ENCODE measurements at places on chromosomes 5 and 9.

GRCh38 chr5:11814373-11814772, 89.9 kb downstream of the CTNND2 start:
- no peak for DNase-seq

DNA sequence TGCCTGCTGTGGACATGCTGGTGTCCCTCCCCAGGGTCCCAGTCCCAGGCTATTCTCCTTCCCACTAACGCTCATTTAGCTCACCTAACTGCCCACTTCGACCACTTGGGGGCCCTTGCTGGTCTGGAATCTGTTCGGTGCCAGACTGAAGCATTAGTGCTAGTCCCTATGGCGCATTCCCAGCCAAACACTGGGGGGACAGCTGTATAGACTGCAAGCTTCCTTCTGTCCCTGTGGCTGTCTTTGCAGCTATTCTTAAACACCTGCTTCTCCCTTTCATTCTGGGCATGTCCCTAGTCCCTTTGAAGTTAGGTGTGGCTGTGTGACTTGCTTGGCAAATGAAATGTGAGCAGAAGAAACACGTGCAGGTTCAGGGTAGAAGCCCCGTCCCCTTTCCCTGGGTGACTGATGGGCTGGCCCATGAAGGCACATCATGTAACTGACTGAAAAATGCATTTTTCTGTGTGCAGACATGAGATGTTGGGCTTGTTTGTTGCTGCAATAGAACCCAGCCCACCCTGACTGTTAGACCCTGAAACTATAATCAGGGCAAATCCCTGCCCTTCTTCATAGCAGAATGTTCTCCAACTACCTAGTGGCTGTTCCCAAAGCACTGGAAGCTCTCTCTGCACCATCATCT, 134.4 kb downstream of the BARX1 start:
- DNase-seq: no peak

DNA sequence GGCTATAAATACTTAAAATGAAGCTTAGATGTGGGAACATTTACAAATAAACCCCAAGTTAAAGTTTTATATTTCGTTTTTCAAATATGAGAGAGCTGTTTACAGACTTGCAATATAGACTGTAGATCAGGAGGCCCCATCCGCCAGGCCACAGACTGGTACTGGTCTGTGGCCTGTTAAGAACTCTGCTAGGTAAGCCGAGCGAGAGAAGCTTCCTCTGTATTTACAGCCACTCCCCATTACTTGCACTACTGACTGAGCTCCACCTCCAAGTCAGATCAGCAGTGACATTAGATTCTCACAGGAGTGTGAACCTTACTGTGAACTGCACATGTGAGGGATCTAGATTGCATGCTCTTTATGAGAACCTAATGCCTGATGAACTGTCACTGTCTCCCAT, 561.4 kb upstream of the FAM174A start:
- DNase-seq: no peak

DNA sequence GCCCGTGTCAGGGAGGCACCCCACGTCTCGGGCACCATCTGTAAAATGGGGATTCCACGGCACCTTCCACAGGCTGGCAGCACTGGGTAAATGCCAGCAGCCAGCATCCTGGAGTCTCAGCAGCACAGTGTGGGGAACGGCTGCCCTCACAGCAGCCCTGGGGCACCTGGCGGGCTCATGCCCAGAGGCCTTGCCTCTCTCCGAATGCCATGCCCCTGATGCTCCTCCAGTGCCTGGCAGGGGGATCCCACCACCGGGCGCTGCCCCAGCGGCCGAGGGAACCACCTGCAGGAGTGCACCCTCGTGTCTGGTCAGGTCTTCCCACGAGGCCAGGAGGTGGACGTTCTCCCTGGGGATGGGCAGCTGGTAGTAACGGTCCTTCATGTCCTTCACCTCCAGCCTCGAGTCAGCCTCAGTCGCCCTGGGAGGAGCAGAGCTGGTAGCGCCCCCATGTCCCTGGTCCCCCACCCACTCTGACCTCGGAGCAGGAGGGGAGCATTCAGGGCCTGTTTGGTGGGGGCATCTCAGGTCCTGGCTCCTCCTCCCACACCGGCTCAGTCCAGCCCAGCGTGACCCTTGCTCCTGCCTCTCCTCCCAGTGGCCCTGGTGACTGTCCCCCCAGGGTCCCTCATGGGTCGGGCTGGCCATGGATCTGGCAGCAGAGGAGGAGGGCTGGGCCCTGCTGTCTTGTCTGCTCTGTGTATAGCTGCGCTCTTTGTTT, 49.9 kb upstream of the NRARP start:
- no peak for DNase-seq

DNA sequence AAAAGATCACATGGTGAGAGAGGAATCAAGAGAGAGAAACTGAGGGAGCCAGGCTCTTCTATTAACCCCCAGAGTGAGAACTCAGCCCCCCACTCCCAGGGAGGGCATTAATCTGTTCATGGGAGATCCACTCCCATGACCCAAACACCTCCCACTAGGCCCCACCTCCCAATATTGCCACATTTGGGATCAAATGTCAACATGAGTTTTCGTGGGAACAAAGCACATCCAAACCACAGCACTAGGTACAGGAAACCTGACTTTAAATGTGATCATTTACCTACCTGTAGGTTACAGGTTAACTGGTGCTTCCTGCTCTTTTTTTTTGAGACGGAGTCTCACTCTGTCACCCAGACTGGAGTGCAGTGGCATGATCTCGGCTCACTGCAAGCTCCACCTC, 16.9 kb downstream of the NNT start:
- DNase-seq: no peak

GRCh38 chr5:108266242-108266641, 115.7 kb downstream of the FBXL17 start:
- no peak for DNase-seq

DNA sequence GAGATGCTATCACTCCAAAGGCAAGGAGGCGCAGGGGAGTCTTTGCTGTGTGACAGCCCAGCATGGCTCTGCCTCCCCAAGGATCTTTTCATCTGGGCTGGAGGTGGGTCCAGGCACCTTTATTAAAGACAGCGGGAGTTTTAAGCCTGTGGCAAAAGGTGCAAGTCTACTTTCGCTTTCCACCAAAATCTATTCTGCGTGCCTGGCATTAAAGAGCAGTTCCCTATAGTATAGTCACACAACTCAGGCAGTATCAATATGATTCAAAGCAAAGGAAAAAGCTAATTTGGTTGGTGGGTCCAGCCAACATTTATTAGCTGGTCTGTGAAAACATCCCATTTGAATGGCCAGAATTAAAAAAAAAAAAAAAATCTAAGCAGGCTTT, 398.7 kb downstream of the EBF1 start:
- DNase-seq: no peak

- DNase-seq: no peak
These were observed 36.4 kb upstream of the SLC6A19 start for GRCh38 chr5:1164696-1165630.

- DNase-seq: no peak
These were observed at the start of gene SLC35D2 for GRCh38 chr9:96383165-96383942. Gene SLC35D2, minus strand, starts transcription at chr9:96383711. Its CDS starts 77 bp downstream, at chr9:96383634.

- DNase-seq: no peak
These were observed 141.1 kb upstream of the RANBP3L start for GRCh38 chr5:36442796-36443195.

- DNase-seq: no peak
These were observed 5.8 kb upstream of the ALDH1A1 start for GRCh38 chr9:72958485-72959281.

GRCh38 chr5:37889612-37890317, 49.9 kb upstream of the GDNF start:
- no peak for DNase-seq

DNA sequence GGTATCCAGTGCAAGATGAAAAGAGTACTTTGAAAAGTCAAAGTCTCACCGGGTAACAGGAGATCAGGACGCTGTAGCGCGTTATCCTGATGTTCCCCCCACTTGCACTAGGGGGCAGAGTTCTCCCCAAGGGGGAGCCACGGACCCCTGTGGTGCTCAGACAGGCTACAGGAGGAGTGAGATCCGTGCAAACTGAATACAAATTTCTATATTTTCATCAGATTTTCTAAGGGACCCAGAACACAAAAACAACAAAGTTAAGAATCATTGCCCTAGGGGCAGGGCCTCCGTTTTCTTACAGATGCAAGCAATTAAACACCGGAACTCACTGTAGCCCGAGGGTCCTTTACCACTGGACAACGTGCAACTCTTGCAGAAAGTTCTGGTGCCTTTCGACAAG, 2.0 kb downstream of the MYO10 start:
- no peak for DNase-seq

DNA sequence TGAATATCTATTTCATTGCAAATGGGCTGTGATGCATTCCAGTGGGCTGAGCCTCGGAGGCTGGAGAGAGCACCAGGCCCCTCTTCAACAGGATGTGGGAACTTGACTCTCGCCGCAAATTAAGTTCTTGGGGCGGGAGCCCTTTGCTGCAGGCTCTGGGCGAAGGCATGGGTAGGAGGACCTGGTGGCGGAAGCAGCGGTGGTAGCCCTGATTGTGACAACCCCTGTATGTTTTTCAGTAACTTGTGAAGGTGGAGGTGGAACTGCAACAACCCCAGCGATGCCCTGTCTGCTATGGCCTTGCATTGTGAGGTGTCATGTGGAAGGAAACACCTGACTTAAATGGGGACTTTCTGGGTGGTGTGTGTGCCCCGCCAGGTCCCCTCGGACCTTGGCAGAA, 9.4 kb downstream of the FYB1 start:
- peak; percentile 74 for DNase-seq

- DNase-seq: no peak
These were observed 16.0 kb upstream of the JADE2 start for GRCh38 chr5:134509308-134510040.

DNA sequence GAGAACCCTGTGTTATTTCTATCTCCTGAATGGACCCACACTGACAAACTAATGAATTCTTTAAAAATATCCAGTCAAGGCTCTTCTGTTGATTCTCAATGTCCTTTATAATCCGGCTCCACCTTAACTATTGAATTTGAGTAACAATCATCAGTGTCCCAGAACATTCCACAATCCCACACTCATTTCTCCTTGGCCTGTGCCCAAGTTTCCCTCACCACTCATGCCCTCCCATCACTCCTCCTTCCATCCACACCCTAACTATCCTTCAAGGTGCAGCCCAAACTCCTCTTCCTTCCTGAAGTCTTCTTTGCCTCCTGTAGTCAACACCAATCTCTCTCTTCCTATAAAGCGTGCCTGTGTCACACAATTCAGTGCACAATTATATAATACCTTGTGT, 106.1 kb downstream of the NUDT12 start:
- no peak for DNase-seq

DNA sequence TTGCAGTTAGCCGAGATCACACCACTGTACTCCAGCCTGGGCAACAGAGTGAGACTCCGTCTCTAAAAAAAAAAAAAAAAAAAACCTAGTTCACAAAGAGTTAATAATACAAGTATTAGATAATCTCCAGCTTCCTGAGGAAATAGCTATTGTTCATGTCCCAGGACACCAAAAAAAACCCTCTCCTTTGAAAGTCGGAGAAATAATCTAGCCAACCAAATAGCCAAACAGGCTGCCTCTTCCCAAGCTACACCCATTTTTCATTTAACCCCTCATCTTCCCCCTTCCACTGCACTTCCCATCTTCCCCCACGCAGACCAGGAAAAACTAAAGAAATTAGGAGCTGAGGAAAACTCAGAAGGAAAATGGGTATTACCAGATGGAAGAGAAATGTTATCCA, 23.6 kb downstream of the CNOT8 start:
- DNase-seq: no peak

GRCh38 chr5:168793841-168794837, 215.0 kb upstream of the PANK3 start:
- DNase-seq: peak; percentile 40

DNA sequence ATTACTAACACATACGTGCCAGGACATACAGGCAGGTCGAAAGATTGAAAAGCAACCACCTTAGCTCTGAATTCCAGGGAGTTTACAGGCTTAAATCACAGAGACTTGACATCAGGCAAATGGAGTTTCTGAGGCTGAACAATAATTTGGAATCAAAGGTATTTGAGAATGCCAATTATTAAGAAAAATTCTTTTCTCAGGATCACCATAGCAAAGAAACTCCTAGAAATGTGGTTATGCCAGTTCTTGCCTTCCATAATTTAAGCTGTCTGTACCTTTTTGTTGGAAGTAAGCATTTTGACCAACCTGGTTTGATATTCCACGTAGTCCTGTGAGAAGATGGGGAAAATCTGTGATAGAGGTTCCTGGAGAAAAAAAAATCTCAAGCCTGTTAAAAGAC, 312.4 kb upstream of the SMARCA2 start:
- DNase-seq: no peak

GRCh38 chr9:82363198-82363597, 374.6 kb downstream of the SPATA31D1 start:
- no peak for DNase-seq

GRCh38 chr9:69877852-69878514, 57.4 kb downstream of the CFAP95 start:
- no peak for DNase-seq

- DNase-seq: no peak
These were observed 24.4 kb downstream of the CCDC187 start for GRCh38 chr9:136279471-136279870.

- no peak for DNase-seq
These were observed 177.9 kb upstream of the FST start for GRCh38 chr5:53302529-53302928.

DNA sequence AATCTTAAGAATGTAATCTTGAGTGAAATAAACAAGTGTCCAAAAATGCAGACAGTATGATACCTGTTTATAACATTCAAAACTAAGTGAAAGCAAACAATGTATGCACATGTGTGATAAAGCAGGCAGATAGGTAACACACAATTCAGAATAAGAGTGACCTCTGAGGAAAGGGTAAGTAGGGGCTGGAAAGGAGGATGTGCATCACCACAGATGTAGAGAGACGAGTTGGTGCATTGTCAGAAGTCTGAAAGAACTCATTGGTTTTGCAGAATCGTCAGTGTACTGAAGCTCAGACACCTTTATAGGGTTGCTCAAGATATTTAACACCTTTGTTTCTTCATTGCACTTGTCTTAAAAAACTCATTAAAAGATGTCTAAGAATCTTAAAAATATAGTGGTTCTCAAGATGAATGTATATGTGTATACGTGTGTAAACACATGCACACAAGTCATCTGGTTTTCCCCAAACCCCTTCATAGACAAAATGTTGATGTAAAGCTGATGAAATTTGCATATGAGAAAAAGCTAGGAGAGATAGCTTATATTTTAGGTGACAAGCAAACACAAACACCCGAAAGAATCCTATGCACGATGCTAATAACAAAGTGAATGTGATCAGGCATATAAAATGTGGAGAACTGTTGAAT, 197.6 kb upstream of the MEF2C start:
- no peak for DNase-seq

- no peak for DNase-seq
These were observed 60.3 kb downstream of the DAPK1 start for GRCh38 chr9:87557996-87558395.

DNA sequence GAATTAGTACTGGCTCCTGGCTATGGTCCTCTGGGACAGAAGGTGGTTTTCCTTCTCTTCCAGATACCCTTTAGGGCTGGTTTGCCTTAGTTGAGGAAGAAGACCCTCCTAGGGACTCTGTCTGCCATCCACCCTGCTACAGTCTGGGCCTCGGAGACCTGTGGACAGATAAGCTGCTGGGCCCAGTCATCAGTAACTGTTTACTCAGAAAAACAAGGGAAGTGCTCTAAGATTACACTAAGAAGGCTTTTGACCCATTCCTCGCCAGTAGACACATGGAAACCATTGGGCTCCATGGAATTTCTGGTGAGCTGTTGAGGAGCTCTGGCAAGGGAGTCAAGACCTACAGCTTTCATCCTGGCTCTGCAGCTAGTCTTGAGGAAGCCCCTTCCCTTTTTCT, 31.2 kb downstream of the LARP1 start:
- DNase-seq: no peak

Data from CD4-positive, alpha-beta T cell treated with Interferon gamma for 1 hour (primary cell).